ENCODE measurements at places on chromosomes 3 and 15.

- no peak for DNase-seq
Observed at GRCh38 chr15:76339305-76340197, 3.0 kb downstream of the ISL2 start.

- DNase-seq: no peak
Observed at GRCh38 chr3:4722103-4722502, 229.0 kb downstream of the ITPR1 start.

DNA sequence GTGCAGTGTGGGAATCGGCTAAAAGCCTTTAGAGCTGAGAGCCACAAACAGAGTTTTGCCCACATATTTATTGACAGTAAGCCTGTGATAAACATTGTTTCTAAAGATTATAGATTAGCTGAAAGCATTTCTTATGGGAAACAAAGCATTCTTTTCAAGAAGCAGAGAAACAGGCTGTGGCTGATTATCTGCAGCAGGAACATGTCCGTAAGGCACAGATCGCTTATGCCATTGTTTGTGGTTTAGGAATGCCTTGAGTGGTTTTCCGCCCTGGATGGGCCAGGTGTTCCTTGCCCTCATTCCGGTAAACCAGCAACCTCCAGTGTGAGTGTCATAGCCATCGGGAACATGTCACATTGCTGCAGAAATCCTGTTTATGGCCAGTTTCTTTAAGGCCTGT lies 12.5 kb downstream of the XYLB start:
- no peak for DNase-seq

GRCh38 chr3:30600572-30600971 lies 5.8 kb upstream of the TGFBR2 start:
- no peak for DNase-seq

GRCh38 chr3:8595695-8596115 lies 48.9 kb downstream of the SSUH2 start:
- DNase-seq: no peak

- no peak for DNase-seq
Observed at GRCh38 chr3:113615976-113616375, 80.5 kb downstream of the USF3 start.

DNA sequence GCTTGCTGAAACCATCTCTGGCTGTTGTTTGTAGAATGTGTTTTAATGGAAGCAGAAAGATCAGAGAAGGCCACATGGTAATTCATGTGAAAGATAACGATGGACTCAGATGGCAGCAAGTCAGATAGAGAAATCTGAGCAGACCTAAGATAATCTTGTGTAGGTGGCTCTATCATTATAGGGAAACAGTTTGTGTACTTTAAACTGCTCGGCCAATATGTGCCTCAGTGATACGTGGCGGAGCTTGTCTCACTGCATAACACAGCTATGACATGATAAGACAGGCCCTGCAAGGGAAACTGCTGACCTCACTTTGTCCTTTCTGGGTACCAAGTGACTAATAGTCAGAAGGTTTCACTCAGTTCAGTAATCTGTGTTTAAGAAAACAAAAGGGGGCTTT lies 51.0 kb downstream of the MME start:
- DNase-seq: no peak

GRCh38 chr3:10547841-10548783 lies 42.7 kb upstream of the ATP2B2 start:
- no peak for DNase-seq

- DNase-seq: no peak
Observed at GRCh38 chr3:50533316-50533715, 29.9 kb upstream of the CACNA2D2 start.

DNA sequence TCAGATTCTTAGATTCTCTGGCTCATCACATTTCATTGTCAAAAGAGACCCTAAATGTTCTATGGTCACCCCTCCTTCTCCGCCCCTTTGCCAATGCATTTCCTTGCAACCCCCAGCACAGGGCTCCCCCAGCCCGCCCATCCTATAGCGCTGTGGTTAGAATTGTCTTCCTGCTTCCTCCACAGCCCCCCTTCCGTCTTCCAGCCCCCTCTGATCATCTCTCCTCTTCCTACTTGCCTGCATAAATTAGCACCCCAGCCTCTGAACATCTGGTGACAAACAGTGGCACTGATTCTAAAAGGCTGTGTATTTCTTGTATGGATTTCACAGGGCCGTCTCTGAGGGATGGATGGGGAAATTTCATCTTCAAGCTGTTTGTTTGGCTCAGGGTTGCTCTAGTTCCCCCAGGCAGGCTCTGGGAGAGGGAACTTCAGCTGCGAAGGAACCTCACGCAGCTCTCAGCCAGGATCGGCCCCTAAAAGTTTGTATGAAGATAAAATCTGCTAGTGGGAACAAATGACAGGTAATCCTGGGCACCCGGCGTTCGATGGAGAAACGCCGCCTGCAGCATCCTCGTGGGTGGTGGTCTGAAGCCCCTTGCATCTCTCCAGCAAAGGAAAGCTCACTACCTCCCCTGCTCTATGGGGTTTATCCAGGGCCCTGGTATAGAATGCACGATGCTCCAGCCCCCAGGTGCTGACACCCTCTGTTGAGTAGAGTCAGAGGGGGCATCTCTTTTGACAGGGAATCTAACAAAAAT lies 83.0 kb downstream of the WNT7A start:
- DNase-seq: no peak

GRCh38 chr15:80259942-80260510 lies 8.0 kb upstream of the CTXND1 start:
- no peak for DNase-seq

GRCh38 chr3:43902415-43902814 lies 211.7 kb downstream of the ABHD5 start:
- DNase-seq: no peak

- DNase-seq: no peak
Observed at GRCh38 chr15:97036301-97036700, 705.8 kb downstream of the NR2F2 start.

DNA sequence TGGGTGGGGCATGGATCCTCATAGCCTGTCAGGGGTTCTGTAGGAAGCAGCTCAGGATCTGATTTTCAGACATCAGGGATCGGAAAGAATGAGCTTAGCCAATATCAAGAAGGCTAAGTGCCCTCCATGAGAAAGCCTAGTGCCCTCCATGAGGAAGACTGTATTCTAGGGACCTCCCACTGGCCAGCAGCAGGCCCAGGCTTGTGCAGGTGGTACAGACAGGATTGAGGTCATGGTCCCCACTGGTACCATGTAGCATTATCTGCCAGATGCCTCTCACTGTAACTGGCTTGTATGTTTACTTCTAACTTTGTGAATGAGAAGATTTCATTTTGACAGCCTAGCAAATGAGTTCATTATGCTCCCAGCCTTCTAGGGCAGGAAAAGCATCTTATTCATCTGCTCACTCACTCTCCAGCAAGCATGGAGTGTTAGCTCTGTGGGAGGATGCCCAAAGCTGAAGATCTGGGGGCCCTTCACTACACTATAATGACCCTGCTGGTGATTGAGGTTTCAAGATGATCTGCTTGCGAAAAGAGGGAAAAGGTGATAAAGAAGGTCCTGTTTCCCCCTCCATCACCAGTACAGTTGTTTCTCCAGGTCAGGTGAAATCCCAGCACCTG lies 7.5 kb downstream of the EPHB1 start:
- DNase-seq: no peak

- no peak for DNase-seq
Observed at GRCh38 chr3:185693985-185694653, 108.0 kb downstream of the SENP2 start.

DNA sequence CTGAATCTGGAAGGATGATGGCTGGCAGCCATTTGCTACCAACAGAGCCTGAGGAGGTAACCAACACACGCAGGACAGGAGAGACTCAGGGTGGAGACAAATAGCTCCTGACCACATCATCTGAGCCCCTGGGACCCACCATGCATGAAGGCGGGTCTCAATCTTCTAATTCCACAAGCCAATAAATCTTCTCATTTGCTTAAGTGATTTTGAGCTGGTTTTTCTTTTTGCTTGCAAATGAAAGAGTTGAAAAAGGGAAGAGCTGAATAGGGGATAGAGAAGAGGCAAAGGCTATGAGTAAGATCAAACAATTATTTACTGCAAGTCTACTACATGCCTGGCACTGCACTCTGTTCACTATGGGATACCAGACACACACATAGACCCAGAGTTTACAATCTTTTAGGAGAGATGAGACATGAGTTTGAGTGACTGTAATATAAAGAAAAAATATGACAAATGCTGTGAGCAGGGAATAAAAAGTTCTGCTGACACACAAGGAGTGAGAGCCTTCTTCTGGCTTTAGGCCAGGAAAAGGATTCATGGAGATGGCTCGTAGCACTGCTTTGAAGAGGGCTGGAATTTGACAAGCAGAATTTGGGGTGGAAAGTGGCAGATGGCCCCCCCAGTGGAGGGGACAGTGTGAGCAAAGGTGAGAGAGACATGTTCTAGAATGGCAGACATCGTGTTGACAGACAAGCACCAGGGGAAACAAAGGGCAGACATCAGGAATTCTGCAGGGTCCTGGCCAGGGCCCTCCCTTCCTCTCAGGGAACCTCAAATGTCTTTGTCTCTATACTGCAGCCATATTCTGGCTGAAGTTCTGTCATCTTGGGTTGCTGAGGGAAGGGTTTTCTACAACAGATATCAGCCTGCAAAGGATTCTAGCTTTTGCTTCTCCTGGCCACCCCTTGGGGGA lies 69.8 kb upstream of the WNT5A start:
- DNase-seq: no peak

DNA sequence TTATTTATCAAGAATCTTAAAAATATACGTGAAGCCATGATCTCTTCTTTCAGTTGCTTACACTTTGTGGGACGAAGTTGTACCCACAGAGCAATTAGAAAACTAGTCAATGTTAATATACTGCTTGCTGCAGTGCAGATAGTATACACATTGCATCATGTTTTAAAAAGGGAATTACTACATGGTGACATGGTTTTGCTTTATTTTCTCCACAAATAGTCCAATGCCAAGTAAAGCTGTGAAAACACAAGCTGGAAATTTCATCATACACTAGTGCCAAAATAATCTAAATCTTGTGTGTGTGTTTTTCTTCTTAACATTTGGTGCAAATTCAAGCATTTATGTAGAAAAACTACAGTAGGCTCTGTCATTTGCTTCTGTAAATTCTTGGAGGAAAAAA lies 233.0 kb downstream of the EPHA3 start:
- no peak for DNase-seq

DNA sequence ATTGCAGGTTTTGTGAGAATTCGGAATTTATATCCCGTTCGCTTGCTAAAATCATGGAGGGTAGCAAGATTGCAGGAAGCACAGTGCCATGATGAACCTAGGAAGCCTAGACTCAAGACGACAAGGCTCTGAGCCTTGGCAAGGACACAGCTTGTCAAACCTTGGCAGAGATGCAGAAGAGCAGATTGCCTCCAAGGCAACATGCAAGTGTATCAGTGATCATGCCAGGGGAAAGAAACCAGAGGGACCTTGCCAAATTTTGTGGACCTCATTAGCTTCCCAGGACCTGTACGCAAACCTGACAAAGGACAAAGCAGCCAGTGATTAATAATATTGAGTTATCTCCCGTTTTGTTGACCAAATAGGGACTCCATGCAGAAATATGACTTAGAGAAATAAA lies 159.7 kb downstream of the GOLIM4 start:
- no peak for DNase-seq

- DNase-seq: no peak
Observed at GRCh38 chr3:33642806-33643205, 75.2 kb downstream of the CLASP2 start.

DNA sequence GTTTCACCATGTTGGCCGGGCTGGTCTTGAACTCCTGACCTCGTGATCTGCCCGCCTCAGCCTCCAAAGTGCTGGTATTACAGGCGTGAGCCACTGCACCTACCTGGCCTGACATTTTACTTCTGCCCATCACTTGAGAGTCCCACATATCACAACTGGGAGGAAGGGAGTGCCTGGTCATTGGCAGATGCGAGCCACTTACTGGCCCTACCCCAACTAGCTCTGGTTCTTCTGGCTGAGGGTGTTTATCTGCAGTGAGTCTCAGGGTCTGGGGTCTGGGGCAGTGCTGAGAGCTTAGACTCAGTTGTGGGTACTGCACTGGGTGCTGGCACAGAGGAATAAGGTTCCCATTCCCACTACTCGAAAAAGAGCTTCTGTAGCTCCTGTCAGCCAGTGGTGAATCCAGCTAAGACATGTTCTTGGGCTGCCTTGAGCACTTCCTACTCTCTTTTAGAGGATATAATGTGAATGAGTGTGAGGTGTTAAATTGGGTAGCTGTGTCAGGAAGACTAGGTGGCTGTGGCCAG lies 30.2 kb downstream of the DAG1 start:
- no peak for DNase-seq

DNA sequence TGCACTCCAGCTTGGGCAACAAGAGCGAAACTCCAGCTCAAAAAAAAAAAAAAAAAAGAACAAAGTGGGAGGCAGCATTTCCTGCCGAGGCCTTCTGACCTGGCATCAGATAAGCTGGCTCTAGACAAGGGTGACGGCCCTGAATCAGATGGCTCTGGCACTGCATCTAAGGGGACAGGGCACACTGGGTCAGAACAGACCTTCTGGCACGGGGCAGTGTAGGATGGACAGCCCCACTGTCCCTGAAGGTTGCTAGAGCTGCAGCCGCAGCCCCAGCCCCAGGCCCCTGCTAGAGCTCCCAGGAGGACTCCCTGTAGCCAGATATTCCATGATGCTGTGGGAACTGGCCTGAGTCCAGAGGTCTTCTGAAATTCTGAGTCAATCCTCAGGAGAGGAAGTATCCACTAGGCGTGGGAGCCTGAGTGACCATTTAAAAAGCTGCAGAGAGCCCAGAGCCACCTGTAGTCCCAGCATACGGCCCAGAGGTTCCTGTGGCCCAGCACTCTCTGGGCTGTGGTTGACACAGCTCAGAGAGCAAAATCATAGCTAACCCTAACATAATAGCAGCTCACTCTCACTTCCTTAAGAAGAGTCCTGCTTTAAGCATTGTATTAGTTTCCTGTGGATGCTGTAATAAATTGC lies 69.2 kb upstream of the MFGE8 start:
- no peak for DNase-seq

DNA sequence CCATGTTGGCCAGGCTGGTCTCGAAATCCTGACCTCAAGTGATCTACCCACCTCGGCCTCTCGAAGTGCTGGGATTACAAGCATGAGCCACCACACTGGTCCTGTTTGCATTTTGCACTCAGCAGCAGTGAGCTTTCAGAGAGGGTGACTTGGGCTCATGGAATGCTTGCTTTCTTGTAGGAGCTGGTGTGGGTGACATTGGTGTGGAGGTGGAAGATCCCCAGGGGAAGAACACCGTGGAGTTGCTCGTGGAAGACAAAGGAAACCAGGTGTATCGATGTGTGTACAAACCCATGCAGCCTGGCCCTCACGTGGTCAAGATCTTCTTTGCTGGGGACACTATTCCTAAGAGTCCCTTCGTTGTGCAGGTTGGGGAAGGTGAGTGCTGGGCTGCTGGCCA lies 90.3 kb downstream of the FLNB start:
- DNase-seq: no peak

GRCh38 chr15:64144565-64145281 lies 6.8 kb upstream of the SNX22 start:
- DNase-seq: no peak

GRCh38 chr3:70067860-70068521 lies 68.5 kb downstream of the SAMMSON start:
- DNase-seq: no peak

DNA sequence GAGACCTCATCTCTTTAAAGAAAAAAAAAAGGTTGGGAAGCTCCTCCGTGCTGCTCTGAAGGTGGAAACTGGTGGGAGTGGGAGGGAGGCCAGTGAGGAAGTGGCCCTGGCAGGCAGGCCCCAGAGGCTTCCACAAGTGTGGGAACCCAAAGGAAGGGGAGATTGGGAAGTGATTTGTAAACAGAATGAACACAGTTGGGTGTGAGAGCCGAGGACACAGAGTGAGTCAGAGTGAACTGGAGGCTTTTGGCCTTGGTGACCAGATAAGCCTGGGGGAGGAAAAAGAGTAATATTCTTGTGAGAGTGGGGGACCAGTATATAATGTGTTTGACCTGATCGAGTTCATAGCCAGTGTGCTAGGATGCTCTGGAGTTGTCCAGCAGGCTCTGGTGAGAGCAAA lies 23.0 kb downstream of the MKRN2 start:
- DNase-seq: no peak
